Activated CD4-positive, CD25-positive, alpha-beta regulatory T cell treated with anti-CD3 and anti-CD28 coated beads, Interleukin-2, amount 50 U/mL, for 24 hours (primary cell): ENCODE measurements at places on chromosomes 12 and 14.

- ATAC-seq, result no peak
Observed at GRCh38 chr14:66111891-66112290, 374.3 kb upstream of the CCDC196 start.

GRCh38 chr14:91901449-91902226 is 34.3 kb upstream of the TC2N start:
- no peak for ATAC-seq

DNA sequence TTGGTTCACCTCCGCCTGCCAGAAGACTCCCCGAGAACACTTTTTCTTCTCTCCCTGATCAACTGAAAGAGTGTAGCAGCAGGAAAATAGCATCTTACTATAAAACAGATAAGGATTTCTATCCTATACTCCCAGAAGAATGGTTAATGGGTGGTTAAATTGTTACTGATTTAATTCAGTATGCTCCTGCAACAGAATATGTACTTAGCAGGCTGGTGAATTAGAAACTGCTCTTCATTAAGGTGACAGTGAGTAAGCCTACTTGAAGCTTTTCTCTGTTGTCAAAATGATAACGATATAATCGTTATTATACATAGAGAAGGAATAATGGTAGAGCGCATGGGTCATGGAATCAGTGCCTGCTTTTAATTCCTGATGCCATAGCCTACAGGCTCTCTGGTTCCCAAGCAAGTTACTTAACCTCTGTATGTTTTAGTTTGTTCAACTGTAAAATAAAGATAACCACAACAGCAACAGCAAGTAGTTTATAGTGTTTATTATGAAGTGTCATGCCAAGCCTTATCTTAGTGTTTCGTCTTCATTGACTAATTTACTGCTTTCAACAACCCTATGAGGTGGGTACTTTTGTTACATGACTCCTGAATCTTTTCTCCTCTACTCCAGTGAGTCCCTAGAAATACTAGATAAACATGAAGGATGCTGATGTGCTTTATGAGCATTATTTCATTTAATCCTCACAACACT is 392.6 kb downstream of the CCDC91 start:
- ATAC-seq, result no peak

DNA sequence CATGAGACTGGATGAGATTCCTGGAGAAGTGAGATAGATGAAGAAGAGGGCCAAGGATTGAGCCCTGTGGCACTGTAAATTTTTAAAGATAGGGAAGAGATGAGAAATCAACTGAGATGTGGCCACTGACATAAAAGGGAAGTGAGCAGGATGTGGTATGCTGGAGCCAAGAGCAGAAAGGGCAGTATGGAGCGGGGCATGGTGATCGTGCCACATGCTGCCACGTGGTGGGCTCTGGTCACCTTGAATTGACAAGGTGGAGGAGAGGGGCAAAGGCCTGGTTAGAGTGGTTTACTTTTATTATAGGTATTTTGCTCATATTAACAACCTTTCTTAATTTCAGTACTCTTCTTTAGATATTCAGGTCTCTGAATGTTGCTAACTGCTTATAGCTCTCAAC is 257.9 kb downstream of the NEDD1 start:
- no peak for ATAC-seq

- ATAC-seq, result no peak
Observed at GRCh38 chr14:80233470-80234089, 22.3 kb upstream of the DIO2 start.

GRCh38 chr12:3761116-3761735 is 8.3 kb upstream of the CRACR2A start:
- ATAC-seq, result no peak

- no peak for ATAC-seq
Observed at GRCh38 chr14:92675976-92676375, 72.5 kb downstream of the LGMN start.

DNA sequence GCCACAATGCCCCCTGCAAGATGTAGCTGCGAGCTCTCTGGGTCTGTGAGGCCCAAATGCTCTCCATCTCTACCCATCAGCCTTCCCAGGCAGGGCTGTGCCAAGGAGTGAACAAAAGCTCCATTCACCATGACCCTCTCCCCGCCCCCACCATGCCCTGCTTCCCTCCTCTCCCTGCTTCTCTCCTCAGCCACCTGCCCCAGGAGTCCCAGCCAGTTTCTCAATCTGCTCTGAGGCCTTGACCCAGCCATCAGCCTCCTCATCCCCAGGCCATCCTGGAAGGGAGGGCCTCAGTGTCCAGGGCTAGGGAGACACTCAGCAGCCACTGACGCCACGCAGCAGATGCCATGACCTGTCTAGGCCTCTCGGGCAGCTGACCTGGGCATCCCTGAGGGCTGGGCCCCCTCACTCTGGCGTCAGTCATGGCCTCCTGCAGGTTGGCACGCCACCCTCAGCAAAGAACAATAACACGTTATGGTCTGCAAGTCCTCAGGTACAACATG is 8.5 kb upstream of the KRT5 start:
- ATAC-seq, result no peak

DNA sequence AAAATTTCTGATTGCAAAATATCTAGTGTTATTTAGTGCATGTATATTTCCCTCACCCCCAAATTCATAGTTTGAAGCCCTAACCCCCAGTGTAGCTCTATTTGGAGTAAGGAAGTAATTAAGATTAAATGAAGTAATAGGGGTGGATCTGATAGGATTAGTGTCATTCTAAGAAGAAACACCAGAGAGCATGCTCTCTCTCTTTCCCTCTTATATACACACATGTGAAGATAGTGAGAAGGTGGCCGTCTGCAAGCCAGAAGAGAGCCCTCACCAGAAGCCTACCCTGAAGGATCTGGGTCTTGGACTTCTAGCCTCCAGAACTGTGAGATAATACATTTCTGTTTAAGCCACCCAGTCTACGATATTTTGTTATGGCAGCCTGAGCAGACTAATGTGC is 120.3 kb downstream of the TMEM30B start:
- ATAC-seq, result no peak

DNA sequence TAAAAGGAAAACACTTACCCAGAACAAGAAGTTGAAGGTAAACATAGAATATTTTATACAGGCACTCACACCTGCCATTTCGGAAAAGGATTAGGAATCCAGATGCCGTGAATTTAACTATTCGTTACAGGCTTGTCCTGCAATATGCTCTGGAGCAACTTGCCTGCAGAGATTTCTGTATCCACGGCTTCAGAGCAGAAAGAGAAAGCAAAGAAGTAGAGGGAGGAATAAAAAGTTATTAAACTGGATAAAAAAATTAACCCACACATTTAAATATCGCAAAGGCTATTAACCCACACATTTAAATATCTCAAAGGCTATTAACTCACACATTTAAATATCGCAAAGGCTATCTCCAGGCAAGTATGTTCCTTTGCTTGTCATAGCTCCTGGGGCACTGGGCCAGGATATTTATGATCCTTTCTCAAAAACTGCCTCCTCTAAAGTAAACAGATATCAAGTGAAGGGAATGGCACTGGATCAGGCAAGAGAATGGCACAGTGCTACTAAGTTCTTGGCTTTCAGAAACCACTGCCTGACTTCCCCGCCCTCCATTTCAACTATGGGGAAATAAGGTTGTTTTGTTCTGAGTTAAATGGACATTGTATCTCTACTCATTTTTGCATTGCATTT is at the start of gene TSPAN8:
Gene TSPAN8 (minus strand): TSS at position 399 of the 633 bp plus-strand sequence. CDS start 321 bp downstream, at position 78.
- no peak for ATAC-seq

DNA sequence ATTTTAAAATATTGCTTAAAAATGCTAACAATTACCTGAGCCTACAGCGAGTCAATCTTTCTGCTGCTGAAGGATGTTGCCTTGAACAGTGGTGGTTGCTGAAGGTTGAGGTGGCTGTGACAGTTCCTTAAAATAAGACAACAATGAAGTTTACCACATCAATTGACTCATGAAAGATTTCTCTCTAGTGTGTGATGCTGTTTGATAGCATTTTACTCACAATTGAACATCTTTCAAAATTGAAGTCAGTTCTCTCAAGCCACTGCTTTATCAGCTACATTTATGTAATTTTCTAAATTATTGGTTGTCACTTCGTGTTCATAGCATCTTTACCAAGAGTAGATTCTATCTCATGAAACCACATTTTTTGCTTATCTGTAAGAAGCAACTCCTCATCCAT is 20.3 kb downstream of the CMAS start:
- no peak for ATAC-seq

DNA sequence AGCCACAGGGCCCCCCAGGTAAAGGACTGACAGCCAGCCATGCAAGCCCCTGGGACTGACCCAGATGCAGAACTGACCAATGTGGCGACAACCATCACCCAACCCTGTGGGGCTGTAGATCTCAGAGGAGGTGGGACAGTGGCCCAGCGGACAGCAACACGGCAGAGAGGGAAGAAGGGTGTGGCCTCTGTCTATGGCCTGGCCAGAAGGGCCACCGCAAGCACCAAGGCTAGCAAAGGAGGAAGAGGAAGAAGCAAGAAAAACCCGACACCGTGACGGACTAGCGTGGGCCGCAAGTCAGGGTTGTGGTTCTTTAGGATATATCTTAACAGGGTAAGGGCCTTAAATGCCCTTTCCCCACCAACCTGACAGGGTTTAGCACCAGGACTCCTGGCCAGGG is 71.2 kb downstream of the ITPK1 start:
- no peak for ATAC-seq

GRCh38 chr14:75268633-75269550 is 9.7 kb upstream of the FOS start:
- no peak for ATAC-seq

GRCh38 chr14:95452893-95453712 is 63.3 kb downstream of the SYNE3 start:
- no peak for ATAC-seq

DNA sequence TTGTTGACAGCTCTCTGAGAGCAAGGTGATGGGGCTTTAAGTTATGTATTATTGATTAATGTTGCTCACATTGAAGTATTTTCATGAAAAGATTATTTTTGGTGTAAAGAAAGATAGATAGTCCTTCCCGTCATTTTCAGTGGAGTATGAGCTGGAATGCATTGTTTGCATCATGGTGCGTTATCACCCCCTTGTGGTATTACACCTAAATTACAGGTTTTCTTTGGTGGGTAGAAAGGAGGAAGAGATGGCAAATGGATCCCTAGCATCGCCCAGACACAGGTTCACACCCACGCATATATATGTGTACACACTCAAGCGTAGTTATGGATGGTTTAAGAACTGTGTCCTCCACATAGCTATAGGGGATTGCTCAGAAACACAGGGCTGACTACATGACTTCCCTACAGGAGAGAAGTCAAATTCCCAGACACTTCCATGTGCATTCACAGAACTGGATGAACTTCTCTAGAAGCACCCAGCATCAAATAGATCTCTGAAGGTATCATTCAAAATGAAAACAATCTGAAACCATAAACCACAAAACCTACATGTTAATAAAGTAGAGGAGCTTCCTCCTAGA is 14.4 kb upstream of the SERPINA10 start:
- no peak for ATAC-seq

GRCh38 chr14:81837304-81837703 is 303.7 kb upstream of the SEL1L start:
- ATAC-seq, result no peak

- no peak for ATAC-seq
Observed at GRCh38 chr12:99309812-99310211, 337.7 kb upstream of the GARIN6 start.

DNA sequence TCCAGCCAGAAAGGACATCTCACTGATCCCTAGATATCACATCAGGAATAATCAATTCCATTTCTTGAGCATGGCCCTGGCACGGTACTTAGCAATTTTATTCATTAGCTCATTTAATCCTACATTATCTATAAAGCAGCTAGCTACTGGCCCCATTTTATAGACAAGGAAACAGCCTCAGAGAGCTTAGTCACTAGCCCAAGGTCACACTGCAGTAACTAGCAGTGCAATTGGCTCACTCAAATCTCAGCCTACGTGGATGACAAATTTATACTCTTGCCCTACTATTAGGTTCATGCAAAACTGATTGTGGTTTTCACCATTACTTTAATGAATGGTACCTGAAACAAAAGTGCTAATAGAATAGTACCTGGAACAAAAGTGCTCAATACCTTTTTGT is 41.7 kb downstream of the NUAK1 start:
- ATAC-seq, result no peak

DNA sequence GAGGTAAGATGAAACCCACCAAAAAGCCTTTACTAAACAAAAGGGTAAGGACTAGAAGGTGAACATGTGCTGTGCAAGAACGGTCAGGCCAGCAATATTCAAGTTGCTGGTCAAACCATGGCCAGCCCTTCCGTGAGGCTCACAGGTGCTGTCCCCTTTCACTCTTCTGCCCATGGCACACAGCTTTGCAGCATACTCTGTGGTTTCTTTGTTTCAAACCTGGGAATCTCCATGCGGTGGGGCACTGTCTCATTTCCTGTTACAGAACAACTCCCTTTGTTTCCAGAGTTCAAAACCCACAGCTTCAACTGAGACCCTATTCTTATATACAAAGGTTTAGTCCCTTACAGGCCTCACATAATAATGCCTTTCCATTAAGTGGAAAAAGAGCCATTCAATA is 1.7 kb upstream of the OVCH1 start:
- ATAC-seq, result no peak

GRCh38 chr12:48788524-48788853 is 400 bp downstream of the ADCY6 start:
- no peak for ATAC-seq

DNA sequence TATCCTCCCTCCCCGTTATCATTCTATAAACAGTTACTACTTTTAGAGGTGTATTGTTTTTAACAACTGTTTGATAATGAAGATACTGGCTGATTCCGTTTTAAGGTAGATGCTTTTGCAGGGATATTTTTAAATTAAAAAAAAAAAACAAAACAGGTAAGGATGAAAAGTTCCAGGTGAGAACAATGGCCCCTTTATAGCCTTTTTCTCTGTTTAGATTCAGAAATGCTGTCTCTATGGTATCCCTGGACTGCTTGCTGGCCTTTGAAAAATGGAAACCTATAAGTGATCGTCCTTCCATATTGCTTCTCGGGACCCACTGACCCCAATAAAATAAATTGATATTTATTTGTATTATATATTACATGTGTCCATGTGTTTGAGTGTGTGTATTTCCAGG is 23.2 kb upstream of the ANO6 start:
- ATAC-seq, result no peak

- ATAC-seq, result no peak
Observed at GRCh38 chr12:109885616-109886015, 5.3 kb upstream of the GLTP start.

GRCh38 chr12:110766311-110767154 is 23.8 kb upstream of the PPP1CC start:
- no peak for ATAC-seq

GRCh38 chr14:23351681-23352505 is 794 bp downstream of the SLC22A17 start:
- ATAC-seq, result no peak

DNA sequence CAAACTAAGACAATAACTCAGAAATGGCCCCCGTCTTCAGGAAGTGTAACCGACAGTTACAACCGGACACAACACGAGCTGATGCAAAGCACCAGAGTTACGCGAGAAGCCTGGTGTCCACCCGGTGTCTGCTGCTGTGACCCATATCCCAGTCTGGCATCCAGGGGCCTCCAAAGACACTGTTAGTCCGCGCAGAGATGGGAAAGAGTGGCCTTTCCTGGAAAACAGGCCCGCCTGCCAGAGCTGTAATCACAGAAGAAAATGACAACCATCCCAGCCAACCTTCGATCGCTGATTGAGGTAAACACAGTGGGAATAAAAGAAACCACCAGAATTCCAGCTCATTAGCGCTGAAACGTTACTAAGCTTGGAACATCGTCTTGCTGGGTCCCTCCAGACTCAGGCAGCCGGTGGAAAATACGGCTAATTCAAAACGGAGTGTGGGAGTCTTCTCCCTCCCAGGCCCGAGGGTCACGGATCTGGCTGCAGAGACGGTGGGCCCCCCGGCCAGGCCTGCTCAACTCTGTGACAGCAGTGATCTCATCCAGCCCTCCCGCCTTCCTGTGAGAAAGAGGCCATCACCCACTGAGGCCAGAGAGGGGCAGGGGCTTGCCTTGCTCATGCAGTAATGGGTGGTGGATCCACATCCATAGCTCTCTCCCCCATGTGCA is 273.9 kb upstream of the RTL1 start:
- no peak for ATAC-seq
